Pons (tissue), 1 donor: ENCODE measurements at places on chromosomes 3 and 15.

DNA sequence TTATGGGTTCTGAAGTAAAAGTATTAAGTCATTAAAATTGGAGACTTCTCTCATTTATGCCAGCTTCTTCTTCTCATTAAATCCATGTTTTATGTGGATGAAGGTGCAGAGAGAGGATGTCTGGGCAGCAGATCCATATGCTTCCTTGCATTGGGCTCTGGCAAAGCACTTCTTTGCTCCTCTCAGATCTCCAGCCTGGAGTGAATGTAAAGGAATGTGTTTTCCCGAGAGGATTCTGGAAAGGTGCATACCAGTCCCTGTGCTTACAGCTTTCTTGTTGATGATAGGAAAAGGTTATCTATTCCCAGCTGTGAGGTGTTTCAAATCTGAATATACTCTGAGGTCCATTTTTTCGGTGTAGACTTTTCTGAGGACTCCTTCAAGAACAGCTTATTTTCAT is 79.9 kb upstream of the PEX5L start:
- DNase-seq, result peak; percentile 1

- DNase-seq, result no peak
These were observed 22.6 kb downstream of the TBL1XR1 start for GRCh38 chr3:177174607-177175170.

- no peak for DNase-seq
These were observed 112.7 kb upstream of the C3orf80 start for GRCh38 chr3:160112481-160112880.

DNA sequence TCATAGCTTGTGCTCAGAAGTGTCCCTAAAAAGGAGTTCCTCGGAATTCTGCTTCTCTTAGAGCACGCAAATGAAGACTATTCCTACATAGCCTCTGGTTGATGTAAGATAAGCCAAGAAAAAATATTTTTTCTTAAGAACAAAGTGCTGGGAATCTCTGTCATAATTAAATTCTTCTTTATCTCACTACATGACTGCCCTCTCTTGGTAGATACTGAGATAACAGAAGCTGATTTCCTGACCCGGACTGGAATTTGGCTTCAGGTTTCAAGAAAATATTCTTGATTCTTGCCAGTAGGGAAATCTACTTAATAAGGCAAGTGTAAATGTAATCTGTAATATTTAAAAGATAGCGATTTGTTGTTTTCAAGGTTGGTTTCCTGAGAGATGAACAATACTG is 31.3 kb upstream of the SETMAR start:
- peak; percentile 61 for DNase-seq

GRCh38 chr3:61688307-61688984 is 127.1 kb downstream of the PTPRG start:
- DNase-seq, result peak; percentile 6

GRCh38 chr15:90495067-90495466 is 34.7 kb upstream of the CRTC3 start:
- DNase-seq, result no peak

- DNase-seq, result no peak
These were observed 614.8 kb downstream of the ZIC1 start for GRCh38 chr3:148023994-148024393.

- DNase-seq, result no peak
These were observed 28.4 kb downstream of the SPRED1 start for GRCh38 chr15:38281031-38281430.

DNA sequence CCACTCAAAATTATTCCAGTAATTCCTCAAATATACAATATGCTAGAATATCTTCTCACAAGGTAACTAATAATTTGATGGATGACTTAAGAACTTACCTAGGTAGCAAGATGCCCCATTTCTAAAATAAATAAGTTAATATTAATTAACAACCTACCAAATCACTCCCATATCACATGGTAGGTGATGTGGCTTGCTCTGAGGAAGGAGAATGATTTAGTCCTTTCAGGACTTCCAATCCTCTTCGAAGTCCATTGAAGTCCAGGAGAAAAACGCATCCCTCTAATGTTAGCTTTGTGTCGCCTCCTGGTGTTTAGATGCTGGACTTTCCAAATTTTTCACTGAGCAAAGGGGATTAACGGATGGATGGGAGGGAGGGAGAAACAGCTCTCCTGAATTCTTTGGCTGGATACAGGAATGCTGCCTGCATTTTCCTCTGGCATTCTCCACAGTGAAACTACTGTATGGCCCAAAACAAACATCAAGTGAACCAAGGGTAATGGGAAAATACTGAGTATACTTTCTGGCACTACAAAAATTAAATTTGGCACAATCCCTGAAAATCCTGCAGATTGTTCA is 58.6 kb downstream of the PRICKLE2 start:
- no peak for DNase-seq

DNA sequence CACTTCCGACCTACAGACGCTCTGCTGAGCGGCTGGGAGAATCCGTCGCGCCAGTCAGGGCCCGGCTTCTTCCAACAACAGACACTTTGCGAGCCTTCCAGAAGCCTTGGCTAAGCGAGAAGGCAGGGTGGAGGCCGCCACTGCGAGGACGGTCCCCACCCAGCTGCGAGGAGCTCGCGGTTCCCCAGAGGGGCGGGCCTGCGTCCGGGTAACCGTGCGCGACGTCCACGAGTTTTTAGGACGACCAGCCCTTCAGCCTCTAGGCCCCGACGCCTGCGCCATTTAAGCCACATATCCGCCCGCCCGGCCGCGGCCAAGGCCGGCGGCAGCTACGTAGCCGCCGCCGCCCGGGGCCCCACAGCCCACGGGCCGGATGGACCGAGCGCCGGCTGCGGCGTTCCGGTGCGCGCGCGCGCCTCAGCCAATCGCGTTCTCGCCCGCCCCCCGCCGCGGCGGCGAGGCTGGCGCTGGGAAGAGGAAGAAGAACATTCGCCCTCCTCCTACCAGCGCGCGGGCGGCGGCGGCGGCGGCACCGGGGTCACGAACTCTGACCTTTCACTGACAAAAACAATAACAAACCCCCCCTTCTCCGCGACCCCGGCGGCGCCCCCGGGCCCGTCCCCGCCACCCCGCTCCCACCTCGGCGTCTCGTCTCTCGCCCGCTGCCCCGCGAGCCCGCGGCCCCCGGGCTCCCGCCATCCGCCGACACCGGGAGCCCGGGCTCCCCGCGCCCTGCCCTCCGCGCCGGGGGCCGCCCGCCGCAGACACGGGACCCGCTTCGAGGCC is at the start of gene NR2C2:
TSS of gene NR2C2 (plus strand) at position 484 of the 786 bp plus-strand sequence. CDS start 56,332 bp downstream, outside the sequence.
- DNase-seq, result peak; percentile 73

- no peak for DNase-seq
These were observed 698 bp downstream of the MELTF start for GRCh38 chr3:197028728-197029510.
